ENCODE measurements at places on chromosomes 4 and X. TPM values are rescaled to one million over a fixed set of nuclear protein-coding genes. Genes with fewer than 3 reads are reported as not detected.

TBL1X gene
- total RNA-seq, result 20.0 TPM

EOLA2 gene
- total RNA-seq, result 23.1 TPM

MAGEA3 gene
- not detected for total RNA-seq

LAGE3 gene
- 49.6 TPM for total RNA-seq

PABPC5 gene
- total RNA-seq, result not detected

DMRTC1 gene
- 0.18 TPM for total RNA-seq

MTNR1A gene
- not detected for total RNA-seq

STPG2 gene
- total RNA-seq, result not detected

COL4A5 gene
- not detected for total RNA-seq

Data from activated CD8-positive, alpha-beta T cell treated with anti-CD3 and anti-CD28 coated beads, Interleukin-2, amount 10 ng/mL, durations not matched to agents 7 days and 5 days (primary cell).